ENCODE measurements at places on chromosomes 4 and X.

DNA sequence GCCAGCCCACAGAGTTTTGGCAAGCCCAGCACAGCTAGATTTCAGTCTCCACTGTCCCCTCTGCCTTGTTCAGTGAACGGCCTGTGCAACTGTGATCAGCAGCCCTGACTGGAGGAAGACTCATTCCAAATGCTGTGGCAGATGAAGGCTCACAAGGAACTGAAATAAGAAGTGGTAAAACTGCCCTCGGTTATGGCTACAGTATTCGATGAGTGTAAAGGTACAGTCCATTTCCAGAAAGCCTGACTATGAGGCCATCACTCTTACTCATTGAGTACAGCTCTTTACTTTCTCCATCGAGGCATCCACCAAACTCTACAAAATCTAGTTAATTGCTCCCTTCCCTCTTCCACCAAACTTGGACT is 69.1 kb downstream of the RHOH start:
- DNase-seq, result no peak

DNA sequence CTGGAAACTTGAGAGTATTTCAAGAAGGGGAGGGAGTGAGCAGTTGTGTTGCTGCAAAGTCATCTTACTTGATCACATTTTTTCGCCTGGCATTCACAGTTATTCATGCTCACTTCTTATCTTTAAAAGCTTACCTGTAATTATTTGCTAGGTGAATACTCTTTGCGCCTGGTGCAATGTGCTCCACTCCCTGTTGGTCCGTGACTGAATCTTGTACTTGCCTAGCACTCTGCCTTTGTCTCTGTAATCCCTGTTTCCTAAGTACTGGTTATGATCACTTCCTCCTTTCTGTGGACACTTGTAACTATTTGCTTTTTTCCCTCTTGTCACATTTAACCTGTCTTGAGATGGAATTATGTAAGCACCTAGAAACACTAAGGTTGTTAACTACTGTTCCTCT is 5.8 kb downstream of the BMP2K start:
- DNase-seq, result no peak

- no peak for DNase-seq
Observed at GRCh38 chrX:41716222-41716621, 7.8 kb upstream of the GPR82 start.

- no peak for DNase-seq
Observed at GRCh38 chrX:48864210-48864609, 28.8 kb upstream of the PCSK1N start.

DNA sequence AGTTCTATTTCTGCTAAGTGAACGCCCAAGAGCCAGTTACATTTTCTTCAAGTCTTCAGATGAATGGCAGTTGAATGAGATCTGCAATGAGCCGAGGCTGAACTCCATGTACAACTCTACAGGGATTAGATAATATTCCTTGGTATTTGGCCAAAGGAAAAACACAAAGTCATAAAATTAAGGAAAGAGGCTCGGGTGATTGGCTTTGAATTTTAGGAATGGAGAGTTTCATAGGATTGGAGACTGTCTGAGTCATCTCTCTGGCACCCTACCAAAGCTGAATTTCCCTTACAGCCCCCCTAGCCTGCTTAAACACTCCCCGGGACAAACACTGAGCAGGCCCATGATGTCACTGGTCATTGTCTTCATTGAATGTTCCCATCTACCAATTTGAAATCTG is 188.0 kb upstream of the C1QTNF7 start:
- DNase-seq, result no peak

DNA sequence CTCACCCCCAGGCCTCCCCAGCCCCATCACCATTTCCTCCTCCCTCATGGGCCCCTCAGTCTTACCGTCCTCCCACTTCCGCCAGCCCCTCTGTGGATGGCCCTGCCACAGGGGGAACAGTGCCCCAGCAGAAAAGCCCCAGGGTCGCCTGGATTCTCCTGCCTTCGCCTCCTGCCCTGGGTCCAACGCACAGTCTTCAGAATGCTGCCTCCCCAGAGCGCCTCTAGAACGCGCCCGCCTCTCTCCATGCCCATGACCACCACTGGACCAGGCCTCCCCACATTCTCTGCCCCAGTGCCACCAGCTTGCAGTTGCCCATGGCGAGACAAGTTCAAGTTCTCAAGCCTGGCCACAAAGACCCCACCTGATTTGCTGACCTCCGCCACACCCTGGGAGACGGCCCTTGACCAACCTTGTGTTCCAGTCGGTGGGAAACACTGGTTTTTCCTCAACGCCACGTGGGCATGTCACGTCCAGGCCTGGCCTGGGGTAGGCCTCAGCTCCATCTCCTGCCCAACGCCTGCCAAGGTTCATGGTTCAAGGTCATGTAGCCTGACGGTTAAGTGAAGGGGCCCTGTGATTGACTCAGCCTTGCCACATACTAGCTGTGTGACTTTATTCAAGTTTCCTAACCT is 634 bp upstream of the PLXNB3 start:
- no peak for DNase-seq

DNA sequence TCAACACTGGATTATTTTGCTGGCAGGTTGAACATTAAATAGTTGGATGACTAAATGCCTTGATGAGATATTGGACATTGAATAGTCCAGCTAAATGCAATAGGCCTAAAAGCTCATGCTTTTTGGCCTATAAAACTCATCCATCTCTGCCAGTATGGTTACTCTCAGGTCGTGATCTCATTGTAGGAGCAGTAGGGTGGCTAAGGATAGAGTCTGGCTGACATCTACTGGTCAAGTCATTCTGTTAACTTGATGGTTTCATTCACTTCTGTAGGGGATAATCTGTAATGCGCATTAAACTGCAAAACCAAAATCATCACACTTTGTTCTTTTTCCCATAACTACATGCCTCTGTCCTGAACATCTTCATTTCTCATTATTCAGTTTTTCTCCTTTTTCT is 227.0 kb downstream of the DKK2 start:
- peak; percentile 39 for DNase-seq

DNA sequence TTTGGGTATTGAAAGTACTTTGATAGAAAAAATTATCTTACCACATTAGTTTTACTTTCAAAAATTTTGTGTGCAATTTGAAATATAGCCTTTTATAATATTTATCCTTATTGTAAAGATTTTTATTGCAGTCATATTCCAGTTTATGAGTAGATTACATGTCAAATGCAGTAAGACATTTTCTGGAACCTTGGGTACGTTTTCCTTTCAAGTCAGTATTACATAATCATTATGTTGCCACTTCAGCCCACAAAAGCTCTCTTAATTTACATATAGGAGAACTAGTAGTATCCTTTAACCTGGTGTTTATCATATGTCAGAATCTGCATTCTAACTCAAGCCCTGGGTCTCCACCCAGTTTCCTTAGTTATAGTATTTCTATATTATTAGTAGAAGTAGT is 98.5 kb downstream of the CENPC start:
- DNase-seq, result no peak

- no peak for DNase-seq
Observed at GRCh38 chr4:115781528-115782146, 668.2 kb upstream of the NDST4 start.

- peak; percentile 29 for DNase-seq
Observed at GRCh38 chr4:165580351-165580905, 201.6 kb downstream of the CPE start.

- DNase-seq, result no peak
Observed at GRCh38 chrX:112851161-112851779, 10.6 kb upstream of the AMOT start.

GRCh38 chrX:21838937-21839333 is 482 bp upstream of the MBTPS2 start:
- peak; percentile 6 for DNase-seq

DNA sequence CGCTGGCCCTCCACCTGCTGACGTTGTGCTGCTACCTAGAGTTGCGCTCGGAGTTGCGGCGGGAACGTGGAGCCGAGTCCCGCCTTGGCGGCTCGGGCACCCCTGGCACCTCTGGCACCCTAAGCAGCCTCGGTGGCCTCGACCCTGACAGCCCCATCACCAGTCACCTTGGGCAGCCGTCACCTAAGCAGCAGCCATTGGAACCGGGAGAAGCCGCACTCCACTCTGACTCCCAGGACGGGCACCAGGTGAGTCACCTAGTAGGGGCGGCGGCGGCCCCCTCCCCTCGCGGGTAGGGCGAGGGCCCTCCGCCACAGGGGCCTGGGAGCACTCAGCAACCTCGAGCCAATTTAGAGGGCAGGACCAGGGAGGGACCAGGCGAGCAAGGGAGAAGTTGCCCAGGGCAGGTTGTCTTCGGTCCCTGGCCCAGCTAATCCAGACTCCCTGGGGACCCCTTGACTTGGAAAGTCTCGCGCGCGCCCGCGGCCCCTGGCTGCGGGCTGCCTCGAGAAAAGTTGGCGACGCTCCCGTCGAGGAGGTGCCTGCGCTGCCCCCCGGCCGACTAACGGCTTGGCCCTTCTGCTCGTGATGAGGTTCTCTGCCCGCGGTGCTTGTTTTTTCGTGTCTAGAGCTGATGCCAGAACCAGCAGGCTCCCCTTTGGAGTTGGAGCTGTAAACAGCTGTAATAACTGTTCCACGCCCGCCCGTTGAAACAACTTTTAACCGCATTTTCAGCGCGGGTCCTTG is 717 bp downstream of the EDA start:
- no peak for DNase-seq

Data from fibroblast of the conjunctiva (primary cell).